ENCODE measurements at places on chromosomes 12 and 14.

- no peak for DNase-seq
Measured at GRCh38 chr12:133129368-133130037, 571 bp downstream of the ZNF891 start.

- peak; percentile 47 for DNase-seq
Measured at GRCh38 chr12:63802012-63802608, 22.4 kb downstream of the RXYLT1 start.

- DNase-seq: no peak
Measured at GRCh38 chr12:40688085-40688725, 4.0 kb upstream of the CNTN1 start.

DNA sequence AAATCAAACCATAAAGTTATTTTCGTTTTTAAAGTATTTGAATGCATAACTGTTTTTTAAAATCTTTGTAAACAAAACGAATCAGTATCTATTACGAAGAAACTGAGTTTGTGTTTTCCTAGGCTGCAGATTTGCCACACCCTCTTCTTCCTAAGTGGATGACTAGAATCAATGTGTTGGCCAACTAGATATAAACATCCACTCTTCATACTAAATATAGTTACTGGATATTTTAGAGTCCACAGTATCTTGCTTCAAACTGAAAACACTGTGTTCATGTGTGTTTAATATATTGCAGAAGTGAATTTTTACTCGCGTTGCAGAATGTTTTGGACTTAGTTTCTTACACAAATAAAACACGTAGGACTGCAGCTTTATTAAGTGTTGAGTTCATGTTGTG lies 63.2 kb downstream of the KLHL28 start:
- DNase-seq: no peak

DNA sequence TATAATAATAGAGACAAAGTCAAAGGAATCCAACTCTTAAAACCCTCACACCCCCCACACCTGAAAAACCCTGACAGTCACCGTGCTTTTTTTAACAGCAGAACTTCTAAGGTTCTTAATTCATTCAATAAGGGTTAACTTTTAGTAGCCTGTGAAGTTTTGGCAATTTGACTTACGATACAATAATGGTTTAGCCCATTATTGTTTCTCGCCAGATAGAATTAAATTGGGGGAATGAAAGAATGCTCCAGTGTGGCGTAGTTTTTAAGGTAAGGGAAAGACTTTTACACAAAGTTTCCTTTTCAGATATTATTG lies 604 bp upstream of the MAGOHB start:
- no peak for DNase-seq

DNA sequence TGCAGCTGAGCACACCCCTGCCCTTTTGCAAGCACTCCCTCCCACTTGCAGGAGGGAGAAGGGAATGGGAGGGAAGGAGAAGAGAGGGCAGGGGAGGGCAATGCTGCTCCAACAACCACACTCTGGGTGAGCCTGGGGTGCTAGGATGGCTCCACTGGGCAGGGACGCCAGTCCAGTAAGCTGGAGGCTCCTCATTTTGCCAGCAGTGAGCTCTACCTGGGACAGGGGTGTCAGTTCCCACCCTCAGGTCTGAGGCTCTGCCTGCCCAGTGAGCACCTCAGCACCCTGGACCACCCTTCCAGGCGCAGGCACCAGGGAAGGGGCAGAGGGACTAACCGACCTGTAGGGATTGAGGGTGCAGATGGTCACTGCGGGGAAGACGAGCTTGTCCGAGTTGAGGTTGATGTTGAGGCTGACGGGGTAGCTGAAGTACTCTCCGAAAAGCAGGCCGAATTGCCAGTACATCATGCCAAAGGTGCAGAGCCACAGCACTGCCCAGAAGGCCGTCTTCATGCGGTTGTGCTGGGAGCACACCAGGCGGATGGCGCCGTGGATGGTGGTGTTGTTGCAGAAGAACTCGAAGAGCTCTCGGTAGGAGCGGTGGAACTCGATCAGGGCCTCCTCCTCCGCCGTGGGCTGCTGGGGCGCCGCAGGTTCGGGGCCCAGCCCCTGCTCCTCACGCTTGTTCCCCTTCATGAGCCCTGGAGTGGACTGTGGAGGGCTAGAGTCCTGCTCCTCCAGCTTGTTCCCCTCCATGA lies 1.2 kb downstream of the SCNN1A start:
- no peak for DNase-seq

GRCh38 chr14:21070610-21071224 lies 613 bp downstream of the ARHGEF40 start:
- DNase-seq: peak; percentile 42

- DNase-seq: no peak
Measured at GRCh38 chr12:19830446-19830845, 391.2 kb downstream of the AEBP2 start.

GRCh38 chr14:104341532-104342434 lies 203.4 kb downstream of the KIF26A start:
- peak; percentile 2 for DNase-seq

DNA sequence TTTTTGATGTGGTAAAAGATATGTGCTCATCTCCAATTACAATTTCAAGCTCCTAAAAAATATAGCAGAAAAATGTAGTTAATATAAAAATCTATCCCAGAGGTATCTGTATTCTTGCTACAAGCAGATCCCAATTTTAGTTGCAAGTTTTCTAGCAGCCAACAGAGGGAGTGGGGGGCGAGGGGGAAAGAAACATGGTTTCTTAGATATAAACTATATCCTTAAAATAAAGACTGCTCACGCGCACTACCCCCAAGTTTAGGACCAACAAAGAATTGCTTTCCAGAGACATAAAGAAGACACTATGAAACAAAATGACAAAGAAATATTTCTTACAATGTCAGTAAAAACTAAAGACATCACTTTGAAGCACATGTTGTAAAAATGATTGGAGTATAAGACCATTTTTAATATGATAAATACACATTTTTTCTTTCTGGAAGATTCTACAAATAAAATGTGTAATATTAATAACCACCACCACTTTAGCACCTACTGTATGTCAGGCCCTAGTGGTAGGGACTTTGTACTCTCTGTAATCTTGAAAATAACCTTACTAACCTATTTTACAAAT lies 5.4 kb downstream of the MAGOHB start:
- DNase-seq: peak; percentile 25

DNA sequence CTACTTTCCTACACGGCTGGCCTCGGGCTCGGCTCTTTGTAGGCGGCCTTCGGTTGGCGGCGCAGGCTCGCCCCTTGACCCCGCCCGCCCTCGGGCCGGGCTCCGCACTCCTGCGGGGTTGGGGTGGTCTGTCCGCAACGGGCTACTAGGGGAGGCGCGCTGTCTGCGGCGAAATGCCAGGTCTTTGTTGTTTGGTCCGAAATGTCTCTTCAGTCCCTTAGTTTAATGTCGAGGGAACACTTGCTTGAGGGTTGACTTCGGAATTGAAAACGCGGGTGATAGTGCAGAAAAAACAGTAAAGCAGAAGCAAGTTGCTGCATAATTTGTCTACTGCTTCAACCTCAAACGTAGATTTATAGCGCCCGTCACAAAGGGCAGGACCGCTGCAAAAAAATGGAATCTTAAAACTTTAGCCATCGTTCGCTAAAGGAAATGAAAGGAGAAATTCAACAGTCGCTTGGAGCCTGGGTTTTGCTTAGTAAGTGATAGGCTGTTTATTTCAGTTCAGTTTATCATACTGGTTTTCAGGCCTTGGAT lies 390 bp downstream of the JKAMP start:
- DNase-seq: no peak

DNA sequence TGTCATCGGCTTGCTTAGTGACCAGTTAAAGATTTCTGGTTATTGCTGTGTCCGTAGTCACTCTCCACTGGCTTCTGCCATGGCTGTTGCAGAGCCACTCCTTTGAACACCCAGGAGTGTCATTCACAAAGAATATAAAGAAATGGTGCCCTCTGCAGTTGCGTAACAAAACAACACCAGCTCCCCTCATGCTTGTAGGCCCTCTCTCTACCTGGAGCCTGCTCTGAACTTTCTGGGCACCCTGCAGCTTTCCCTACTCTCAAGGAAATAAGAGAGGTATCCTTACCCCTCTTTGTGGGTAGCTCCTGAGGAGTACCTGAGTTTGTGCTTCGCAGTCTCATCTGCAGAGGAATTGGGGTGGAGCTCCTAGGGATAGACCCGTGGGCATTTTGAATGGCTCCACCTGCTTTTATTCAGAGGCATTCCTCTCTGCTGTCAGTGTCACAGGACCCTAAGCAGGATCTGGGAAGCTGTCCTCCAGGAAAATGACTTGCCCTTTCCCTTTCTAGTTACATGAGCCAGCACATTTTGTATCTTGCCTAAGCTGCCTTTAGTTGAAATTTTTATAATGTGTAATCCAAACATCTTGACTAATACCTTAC lies 97.2 kb upstream of the TMEM260 start:
- DNase-seq: peak; percentile 11

DNA sequence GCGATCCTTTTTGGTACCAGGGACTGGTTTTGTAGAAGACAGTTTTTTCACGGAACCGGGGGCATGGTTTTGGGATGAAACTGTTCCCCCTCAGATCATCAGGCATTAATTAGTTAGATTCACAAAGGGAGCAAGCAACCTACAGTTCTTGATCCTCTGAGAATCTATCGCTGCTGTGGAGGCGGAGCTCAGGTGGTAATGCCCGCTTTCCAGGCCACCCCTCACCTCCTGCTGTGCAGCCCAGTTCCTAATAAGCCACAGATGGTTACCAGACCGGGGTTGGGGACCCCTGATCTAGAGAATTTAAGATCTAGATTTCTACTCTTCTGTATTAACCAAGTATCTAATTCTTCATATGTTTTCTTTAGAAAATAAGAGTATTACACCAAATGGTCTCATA lies 4.8 kb downstream of the ARHGAP5 start:
- DNase-seq: no peak

GRCh38 chr14:35534208-35534872 lies 376 bp downstream of the INSM2 start:
- no peak for DNase-seq

GRCh38 chr12:128727999-128728398 lies 95.8 kb downstream of the SLC15A4 start:
- no peak for DNase-seq

- DNase-seq: no peak
Measured at GRCh38 chr14:95113476-95113875, 43.9 kb downstream of the DICER1 start.

- DNase-seq: peak; percentile 53
Measured at GRCh38 chr12:80862531-80862930, 75.2 kb downstream of the LIN7A start.

DNA sequence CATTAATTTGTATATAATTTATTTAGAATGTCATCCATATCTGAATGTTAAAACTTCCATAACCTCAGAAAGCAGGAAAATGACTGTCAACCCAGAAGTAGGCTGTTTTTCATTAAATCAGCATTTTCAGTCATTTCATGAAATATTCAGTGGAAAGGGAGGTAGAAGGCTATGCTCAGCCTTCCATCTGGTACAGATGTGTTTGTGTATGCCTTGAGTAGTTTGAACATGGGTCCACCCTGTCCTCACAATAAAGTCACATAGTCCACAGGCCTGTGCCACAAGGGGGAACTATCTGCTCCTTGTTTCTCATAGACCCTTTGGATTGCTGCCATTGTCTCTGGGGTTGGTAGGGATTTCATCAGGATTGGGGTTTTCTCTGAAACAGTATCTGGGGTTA lies 9.1 kb downstream of the LACRT start:
- DNase-seq: no peak

DNA sequence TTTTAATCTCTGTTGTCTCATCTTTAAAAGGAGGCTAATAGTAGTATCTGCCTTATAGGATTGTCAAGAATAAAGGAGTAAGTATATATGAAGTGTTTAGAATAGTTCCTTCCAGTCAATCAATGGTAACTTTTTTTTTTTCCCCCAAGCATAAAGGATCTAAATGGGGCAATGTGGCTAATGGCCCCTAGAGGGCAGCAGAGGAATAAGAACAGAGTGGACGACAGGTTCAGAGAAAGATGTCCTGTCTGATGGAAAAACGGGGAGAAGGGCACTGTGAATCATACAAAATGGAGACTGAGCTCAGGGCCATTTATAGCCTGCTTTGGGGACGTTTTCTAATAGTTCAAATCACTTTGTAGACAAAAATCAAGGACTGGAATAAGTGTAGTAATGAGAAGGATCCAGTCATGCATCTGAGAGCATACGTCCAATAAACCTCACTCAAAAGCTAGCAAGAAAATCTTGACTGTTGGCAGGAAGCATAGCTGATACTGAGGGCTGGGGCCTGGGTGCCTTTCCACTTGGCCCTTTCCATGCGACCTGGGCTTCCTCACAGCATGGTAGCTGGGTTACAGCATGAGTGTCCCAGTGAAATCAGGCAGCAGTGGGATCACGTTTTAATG lies 51.3 kb downstream of the IFNG-AS1 start:
- DNase-seq: peak; percentile 77

DNA sequence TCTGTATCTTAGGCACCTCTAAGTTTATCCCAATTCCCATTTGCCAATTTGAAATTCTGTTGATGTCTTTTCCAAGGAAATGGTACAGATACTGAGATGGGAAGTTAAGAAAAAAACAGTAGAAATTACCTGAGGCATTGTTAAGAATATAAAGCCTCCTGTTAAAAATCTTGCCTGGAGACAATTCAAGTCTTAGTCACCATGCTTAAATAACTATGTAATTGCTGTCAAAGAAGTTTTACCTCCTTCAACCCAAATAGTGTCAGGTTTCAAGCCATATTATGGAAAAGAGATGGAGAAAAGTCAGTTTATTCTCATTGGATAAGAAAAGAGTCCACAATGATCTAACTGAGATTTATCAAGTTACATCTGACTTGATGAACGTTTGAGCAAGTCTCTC lies 974.7 kb downstream of the GALC start:
- no peak for DNase-seq

DNA sequence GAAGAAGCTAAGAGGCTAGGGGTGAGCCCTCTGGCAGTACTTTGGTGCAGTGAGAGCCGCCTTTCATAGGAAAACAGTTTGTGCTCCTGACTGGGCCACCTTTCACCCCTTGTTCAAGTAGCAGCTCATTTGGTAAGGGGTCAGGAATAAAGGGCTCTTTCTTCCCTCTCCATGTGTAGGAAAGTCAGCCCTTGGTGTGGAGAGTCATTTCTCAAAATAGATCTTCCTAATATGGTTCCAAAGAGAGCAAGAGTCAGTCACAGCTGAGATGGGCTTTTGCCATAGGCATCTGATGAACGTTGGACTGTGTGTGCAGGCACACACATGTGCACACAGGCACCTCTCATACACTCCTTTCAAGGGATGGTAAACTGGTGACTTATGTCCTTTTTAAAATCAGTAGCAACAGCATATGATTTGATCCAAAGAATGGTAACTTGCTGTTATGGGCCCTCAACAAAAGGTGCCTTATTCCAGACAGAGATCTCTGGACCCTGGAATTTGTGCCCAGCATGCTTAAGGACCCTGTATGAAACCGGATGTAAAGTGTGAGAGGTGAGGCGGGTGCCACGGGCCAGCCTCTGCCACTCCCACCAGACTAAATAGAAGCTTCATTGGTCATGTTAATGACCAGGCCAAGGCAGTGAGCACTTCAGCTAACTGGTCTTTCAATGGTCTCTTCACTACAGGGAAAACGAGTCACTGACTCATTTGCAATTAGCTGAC lies 16.7 kb upstream of the RIC8B start:
- no peak for DNase-seq

GRCh38 chr14:68908201-68908600 lies 70.9 kb downstream of the ACTN1 start:
- DNase-seq: no peak

- DNase-seq: no peak
Measured at GRCh38 chr12:51973560-51973959, 22.1 kb downstream of the ACVR1B start.
